ENCODE measurements at places on chromosomes 3 and 15.

- DNase-seq = no peak
Measured at GRCh38 chr15:87365186-87365585, 891.4 kb downstream of the NTRK3 start.

- no peak for DNase-seq
Measured at GRCh38 chr3:111595232-111595631, at the start of gene ZBED2. TSS of gene ZBED2 (minus strand) at chr3:111595346. CDS start at chr3:111594201, 1,145 bp downstream.

DNA sequence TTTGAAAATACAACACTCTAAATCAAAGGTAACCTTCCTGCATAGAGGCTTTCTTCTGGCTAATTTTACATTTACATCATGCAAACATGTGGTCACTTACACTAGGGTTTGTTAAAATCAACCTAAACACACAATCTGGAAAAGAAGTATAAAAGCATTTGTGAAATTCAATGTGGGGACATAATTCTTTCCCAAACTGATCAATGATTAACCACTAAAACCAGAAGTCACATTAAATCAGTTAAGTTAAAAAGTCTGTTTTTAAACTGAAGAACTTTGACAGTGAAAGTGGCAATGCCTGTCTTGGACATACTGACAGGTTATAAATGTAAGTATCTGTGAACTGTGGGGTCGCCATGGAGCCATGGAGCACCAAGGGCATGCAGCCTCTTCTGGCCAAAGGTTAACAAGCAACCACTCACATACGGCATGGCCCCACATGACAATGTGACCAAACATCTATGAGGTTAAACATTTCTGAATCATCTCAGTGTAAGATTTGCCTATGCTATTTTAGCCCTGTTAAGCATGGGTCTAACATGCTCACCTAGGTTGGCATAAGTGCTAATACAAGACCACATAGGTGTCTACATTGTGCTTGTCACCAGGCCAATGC is 278.2 kb downstream of the CTNNB1 start:
- DNase-seq = no peak

DNA sequence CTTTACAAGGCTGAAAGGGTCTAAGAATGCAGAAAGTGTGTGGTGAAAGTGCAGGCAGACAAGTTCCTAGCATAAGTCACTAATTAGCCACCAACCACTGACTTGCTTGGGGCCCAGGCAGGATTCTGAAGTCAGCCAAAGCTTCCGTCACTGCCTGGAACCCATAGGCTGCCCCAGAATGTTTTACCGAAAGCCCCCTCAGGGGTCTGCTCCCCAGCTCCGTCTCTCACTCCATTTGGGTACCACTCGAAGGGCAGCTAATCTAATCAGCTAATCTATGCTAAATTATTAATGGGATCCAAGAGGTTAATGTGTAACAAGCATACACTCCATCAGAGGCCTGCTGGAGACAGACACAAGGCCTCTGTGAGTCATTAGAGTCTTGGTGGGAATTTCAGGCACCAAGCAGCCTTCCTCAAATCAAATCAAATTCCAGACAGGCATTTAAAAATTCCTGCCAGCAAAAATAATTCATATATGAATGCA is 13.2 kb downstream of the ADAMTS9 start:
- DNase-seq = no peak

DNA sequence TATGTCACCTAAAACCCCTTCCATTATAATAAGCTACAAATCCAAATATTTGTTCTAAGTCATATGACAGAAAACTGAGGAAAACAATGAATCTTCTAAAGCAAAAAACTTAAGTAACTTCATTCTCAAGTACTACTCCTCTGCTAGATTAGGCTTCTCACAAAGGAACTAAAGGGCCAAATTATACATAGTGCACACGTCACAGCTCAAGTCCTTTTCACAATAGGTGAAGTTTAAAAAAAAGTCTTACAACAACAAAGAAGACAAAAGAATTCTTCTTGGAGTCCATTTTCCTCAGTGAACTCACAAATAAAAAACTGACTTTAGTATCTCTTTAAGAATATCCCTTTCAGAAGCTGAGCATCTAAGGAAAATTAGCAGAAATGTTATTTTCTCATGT is 479.9 kb downstream of the MAGI1 start:
- DNase-seq = no peak

DNA sequence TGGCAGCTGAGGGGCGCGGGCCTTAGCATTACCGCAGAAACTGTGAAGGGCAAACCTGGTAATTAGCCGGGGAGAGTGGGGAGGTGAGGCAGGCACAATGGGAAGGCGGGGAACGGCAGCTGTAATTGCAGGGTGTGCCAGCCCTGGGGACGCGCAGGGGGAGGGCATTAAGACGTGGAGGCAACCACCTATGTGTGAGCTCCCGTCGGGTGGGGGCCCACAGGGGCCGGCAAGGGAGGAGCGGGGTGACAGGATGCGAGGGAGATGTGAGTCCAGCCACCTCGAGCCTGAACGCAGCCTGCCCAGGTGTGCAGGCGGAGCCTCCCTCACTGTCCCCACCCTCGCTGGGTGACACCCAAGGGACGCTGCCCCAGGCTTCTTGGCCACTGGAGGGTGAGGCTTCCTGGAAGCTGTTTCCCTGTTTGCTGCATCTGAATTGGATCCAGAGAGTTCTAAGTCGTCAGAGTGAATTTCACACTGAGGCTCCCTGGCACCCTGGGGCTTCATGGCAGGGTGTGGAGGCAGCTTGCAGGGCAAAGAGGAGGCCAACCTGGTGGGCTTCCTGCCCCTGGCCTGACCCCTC is 130.6 kb upstream of the MEF2A start:
- DNase-seq = no peak

DNA sequence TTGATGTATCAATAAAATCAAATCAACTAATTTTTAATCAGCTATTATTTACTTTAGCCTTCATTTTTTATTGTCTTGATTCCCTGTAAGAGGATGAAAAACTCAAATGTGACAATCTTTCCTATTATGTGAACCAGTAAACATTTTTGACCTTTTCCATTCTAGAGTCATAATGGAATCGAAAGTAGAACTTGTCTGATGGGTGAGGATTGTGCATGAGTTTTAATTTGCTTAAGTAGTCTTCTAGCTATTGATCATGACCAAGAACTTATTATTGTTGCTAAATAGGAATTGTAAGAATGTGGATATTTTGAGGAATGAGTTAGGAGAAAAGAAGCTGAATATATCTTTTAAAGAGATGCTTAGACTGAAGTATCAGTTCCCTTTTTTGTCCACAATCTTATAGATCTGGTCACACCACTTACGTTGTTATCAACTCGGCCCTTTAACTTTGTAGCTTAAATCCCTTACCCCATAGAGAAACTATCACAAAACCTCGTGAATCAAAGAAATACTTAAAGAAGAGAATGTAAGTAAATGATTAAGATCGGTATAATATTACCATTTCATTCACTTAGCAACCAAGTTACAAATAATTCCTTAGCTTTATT is 147.3 kb downstream of the TP63 start:
- no peak for DNase-seq

- DNase-seq = no peak
Measured at GRCh38 chr15:60838206-60838605, 359.3 kb upstream of the ICE2 start.

- no peak for DNase-seq
Measured at GRCh38 chr3:194089357-194090177, 46.4 kb upstream of the HES1 start.

GRCh38 chr15:27686369-27686768 is 412.7 kb downstream of the OCA2 start:
- DNase-seq = no peak

DNA sequence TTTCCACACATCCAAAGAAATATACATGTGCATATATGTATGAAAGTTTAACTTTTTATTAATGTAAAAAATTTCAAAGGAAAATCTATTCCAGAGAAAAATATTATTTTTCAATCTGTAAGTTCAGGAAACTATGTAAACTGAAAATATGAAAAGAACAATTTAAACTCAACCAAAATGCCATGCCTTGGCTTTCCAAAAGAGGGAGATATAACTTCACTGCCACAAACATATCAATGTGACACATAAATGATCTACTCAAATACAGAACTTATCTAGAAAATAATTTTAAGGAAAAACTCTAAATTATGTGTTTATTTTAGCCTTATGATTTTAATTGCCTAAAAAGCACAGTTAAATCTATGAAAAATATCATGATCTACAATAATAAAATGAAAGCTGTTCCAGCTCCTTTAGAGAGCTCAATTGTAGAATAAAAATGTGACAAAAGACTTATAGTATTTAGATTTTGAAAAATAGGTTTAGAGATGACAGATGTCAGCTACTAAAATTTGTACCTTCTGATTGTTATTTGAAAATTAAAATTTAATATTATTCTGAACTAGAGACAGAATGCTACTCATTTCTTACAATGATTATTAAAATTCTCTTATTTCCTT is 94.8 kb downstream of the GBE1 start:
- DNase-seq = no peak

DNA sequence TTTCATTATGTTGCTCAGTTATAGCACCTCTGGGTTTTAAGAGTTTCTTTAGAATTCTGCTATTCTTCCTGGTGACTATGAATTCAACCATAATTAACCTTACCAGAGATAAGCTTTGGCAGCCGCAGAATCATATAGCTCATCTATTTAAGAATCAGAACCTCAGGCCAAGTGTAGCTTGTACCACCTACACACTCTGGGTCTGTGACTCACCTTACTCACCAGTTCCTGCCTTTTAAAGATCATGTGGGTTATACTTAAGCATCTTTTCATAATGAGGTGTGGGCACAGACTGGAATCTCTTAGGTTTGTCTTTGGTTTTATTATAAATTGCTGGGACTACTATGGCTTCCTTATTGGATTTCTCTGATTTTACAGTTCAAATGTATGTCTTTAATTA is 21.9 kb downstream of the CDV3 start:
- DNase-seq = no peak

DNA sequence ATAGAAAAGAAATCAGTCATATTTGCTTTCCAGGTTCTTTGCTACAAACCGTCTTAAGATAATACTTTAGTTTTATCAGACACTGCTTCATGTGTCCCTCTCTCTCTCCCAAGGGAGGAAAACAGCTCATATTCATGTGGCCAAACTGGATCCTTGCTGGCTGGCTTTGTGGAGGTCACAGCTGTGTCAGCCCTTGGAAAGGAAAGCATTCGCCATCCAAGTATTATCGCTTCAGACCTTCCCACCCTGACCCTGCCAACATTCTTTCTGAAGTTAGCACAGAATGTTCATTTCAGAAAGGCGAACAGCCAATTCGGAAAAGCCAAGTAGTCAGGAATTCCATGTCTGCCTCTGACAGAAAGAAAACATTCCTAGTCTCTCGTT is 213.6 kb downstream of the FEZF2 start:
- DNase-seq = no peak

DNA sequence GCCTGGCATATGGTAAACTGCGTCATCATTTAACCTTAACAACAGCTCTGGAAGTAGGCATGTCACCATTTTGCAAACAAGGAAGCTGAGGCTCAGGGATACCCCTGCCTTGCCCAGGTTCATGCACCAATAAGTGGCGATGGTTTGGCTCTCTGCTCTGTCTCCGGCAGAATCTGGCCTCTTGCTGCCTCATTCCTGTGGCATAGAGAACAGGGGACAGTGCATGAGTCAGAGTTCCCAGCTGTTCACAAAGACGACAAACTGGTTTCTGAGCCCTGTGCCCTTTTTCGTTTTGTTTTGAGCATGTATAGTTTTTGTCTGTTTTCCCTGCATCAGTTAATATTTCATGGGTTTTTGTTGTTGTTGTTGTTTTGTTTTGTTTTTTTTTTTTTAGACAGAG is 236.8 kb downstream of the OPA1 start:
- no peak for DNase-seq

GRCh38 chr3:72092778-72093177 is 307.8 kb upstream of the PROK2 start:
- DNase-seq = no peak

GRCh38 chr3:33064929-33065328 is 32.0 kb downstream of the GLB1 start:
- DNase-seq = no peak

DNA sequence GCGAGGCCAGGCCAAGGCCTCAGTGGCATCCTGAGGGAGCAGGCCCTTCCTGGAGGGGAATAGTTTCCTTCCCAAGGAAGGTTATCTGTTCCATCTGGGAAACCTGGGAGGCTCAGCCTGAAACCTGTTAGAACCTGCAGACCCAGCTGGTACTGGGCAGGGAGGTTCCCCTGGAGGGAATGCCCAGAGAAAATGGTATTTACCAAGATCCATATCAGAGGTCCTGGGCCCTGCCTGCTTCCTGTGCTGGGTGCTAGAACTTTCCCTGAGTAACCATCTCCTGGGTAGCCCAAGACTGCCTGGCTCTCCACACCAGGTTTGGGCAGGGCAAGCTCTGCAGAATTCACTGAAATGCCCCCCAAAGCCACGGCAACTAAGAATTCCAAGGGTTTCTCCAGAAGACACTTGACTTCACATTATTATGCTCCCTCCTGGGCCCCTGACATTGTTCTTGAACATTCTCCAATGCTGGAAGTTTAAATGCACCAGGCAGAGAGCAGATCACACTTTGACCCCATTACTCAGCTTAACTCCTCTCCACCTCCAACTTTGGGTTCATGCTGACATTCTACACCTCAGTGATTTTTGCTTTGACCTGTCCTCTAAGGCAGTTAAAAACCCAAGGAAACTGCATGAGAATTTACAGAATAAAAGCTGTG is 2.0 kb downstream of the CA12 start:
- DNase-seq = no peak

DNA sequence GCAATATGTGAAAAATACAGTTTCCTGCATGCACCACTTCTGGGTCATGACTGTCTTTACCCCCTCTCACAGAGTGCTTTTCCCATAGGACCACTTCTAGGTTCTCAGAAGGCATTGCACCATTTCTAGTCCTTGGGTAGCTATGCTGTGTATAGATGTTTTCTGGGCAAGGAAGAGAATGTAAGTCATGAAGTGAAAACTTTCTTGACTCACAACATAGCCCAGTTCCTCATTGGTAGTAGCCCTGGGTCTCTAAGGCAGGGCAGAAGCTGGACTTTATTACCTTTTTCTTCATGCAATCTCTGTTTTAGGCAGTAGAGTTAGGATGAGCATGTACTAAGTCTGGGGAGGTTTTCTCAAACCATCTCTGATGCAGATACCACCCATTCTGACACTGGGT is 203.1 kb downstream of the EPHB1 start:
- DNase-seq = no peak

DNA sequence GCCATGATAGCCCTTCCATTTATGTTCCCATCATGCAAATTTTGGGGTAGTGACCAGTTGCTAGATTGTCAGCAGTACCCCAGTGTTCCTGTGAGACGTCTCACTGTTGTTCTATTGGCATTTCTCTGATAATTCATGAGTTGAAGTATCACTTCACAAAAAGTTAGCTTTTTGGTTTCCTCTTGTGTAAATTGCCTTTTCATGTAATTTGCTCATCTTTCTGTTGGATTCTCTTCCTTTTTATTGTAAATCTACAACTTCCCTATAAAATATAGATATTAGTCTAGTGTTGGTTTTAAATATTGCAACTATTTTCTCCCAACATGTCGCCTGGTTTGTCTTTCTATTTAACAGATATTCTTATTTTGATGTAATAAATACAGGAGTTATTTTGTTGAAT is 7.5 kb upstream of the A4GNT start:
- DNase-seq = no peak

DNA sequence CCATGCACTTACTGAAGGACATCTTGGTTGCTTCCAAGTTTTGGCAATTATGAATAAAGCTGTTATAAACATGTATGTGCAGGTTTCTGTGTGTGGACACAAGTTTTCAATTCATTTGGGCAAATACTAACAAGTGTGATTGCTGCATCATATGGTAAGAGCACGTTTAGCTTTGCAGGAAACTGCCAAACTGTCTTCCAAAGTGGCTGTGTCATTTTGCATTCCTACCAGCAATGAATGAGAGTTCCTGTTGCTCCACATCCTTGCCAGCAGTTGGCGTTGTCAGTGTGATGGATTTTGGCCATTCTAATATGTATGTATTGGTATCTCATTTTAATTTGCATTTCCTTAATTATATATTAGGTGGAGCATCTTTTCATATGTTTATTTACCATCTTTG is 280.1 kb downstream of the SV2B start:
- no peak for DNase-seq
